Stromal cell of bone marrow (primary cell): ENCODE measurements at places on chromosomes 6 and 20.

DNA sequence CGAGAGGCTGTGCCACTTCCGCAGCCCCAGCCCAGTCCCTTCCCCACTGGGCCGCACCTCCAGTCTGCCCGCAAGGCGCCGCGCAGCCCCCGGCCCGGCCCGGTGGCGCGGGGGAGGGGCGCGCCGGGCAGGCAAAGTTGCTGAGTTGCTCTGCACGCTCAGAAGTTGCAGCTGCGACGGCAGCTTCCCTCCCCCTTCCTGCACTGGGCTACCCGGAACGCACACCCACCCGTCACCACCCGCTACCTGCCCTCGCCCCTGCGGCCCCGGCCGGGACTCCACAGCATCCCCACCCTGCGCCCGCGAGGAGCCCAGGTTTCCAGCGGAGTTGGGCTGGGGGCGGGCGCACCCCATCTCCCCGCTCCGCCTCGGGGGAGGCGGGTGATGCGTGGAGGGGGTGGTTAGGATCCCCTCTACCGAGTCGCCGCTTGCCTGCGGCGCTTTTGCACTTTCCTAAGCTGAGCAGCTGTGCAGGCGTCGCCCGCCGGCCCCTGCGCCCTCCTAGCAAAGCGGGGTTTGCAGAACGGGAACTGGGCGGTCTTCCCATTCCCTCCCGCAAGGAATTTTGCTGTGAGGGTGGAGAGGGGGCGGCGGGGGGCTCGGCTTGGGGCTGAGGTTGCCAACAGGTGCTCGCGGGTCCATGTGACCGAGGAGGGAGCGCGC is 55.9 kb upstream of the RREB1 start:
- DNase-seq: no peak

- no peak for DNase-seq
Measured at GRCh38 chr20:43752051-43752360, 25.2 kb upstream of the GTSF1L start.

DNA sequence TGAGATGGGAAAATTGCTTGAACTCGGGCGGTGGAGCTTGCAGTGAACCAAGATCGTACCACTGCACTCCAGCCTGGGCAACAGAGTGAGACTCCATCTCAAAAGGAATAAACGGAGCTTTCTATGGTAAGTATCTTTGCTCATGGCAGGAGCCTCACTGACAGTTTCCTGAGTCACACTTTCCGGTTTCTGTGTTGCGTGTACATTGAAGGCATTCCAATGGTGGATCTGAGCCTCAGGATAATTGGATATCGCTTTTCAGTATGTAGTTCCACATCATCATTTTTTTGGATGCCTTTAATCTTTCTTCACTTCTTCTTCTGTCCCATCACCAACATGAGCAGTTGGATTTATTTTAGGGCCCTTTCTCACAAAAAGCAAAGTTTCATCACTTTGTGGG is 28.6 kb upstream of the GTSF1L start:
- DNase-seq: no peak

DNA sequence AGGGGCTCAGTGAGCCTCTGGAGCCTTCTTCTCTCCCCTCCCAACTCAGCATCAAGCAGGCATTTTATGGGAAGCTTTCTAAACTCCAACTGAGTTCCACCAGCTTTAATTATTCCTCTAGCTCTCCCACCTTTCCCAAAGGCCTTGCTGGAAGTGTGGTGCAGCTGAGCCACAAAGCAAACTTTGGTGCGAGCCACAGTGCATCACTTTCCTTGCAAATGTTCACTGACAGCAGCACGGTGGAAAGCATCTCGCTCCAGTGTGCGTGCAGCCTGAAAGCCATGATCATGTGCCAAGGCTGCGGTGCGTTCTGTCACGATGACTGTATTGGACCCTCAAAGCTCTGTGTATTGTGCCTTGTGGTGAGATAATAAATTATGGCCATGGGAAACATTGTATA is 78.8 kb downstream of the ASXL1 start:
- no peak for DNase-seq

- DNase-seq: no peak
Measured at GRCh38 chr20:24460712-24461111, 8.7 kb upstream of the SYNDIG1 start.

DNA sequence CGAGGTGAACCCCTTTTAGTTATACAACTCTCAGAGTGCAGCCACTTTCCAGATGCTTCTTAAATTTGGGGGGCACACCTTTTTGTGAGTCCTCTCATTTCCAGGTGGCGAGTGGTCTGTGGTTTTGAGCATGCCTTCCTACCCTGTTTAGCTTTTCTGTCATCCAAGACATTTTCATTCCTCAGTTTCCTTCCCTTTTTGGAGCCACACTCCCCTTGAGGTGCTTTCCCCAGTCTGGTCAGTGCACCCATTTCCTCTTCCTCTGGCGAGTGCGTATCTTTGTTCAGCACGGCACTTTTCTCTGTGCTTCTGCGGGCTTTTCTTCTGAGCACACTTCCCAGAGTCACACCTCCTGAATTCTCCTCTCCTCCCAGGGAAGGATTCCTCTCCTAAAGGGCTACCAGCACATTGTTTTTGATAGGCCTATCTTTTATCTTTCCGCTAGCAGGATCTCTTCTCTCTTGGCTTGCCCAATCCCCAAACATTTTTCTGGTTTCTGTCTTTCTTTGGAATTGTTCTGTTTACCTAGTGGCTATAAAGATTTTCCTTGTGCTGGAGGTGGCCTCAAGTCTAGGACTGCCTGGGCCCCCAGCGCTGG is 1.4 kb downstream of the PHF20 start:
- no peak for DNase-seq

DNA sequence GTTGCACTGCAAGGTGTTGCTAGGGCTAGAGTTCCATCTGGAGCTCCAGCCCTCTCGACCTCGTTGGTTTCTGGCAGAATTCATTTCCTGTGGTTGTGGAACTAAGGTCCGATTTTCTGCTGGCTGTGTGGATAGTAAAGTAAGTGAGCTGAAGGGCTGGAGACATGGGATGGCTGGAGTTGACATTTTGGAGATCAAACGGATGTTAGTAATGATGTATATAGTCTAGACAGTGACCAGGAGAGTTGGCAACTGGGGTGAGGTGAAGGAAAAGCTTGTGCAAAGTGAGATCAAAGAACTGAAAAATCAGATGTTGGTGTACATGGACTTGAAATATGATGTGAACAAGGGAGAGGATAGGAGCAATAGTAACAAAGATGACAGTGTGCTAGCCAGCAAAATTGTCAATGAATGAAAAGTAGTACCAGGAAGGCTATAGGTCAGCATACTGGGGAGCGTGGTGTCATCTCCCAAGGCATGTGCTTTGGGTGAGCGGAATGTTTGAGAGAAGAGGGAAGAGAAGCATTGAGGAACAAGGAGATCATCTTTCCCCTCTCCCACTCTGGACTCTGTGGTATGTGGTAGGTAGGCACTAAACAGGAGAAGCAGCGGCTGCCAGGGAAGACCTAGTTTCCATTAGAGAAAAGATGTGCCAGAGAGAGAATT is 7.8 kb downstream of the QRSL1 start:
- DNase-seq: no peak

DNA sequence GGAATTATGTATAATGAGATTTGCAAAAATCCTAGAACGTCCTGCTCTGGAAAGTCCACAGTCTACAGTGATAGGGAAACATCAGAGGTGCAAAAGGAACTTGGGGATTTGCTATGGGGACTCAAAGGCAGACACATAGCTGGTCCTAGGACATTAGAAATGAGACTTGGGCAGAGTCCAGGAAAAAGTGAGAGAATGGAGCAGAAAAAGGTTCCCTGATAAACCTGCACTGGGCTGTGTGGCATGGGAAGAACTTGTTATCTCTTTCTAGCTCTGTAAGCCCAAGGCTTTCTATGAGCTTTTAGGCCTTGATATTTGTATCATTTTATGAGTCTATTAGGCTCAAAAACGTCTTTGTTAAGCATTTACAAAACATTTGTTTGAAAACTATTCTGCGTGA is 15.2 kb downstream of the PRND start:
- DNase-seq: no peak

DNA sequence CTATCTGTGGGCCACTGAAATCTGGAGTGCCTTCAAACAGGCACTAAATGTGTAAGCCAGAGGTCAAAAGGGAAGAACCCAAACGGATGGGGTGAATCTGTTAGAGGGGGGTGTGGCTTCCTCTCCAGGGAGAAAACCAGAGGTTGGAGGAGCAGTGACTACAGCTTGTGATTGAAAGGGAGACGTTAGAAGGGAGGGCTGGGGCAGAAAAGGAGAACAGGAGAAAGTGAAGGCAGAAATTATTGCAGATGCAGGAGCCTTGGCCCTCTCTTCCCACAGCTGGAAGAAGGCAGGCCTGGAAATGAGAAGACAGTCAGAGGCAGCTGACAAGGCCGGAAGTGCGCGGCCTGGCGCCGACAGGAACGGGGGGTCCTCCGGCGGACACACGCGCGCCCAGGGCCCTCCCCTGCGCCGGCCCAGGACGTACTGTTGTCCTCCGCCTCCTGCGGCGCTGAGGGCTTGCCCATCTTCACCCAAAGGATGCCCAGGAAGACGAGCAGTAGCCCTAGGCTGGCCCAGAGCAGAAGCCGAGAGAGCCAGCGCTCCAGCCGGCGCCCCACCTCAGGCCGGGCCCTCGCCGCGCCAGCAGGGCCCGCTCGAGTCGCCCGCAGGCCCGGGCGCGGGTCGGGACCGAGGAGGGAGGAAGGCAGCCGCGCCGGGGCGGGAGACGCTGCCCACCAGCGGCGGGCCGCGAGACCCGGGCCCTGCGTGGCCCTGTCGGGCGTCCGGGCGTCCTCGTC is 806 bp downstream of the LEMD2 start:
- peak; percentile 66 for DNase-seq

GRCh38 chr20:57628047-57628961 is 8.1 kb upstream of the ZBP1 start:
- DNase-seq: peak; percentile 16

GRCh38 chr6:99241905-99242534 is 107.5 kb downstream of the FAXC start:
- DNase-seq: peak; percentile 5

DNA sequence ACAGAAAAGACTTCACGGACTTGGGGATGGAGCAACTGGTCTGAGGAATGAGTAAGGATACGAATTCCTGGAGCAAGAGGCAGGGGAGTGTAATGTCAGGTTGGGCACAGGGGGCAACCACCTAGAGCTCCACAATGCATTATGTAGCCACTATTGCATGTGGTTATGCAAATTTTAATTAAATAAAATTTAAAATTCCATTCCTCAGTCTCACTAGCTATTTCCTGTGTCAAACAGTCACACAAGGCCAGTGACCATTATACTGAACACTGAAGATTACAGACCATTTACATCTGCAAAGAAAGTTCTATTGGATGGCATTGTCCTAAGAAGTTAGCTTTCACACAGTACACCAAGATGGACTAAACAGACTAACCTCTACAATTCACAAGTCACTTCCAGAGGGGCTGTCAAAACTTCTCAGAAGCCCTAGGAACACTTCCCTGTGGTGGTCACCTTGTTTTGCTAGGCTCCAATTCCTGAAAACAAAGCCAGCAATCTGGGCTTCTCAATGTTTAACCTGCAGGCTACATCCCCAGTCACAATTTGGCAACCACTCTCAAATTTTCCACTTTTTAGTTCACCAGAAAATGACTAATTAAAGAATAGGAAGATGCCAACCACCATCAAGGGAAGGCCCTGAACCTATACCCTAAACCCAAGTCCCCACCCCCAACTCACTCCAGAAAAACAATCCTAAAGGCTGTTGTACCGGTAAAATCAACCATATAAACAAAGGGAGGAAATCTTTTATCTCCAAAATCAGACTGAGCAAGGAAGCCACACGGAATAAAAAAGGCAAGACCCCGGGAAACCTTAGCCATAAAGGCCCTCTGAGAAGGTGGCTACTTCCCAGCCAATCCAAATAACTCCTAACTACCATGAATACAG is 34.2 kb upstream of the C20orf203 start:
- DNase-seq: no peak

GRCh38 chr6:13152764-13153163 is 175.6 kb downstream of the TBC1D7 start:
- DNase-seq: no peak

- no peak for DNase-seq
Measured at GRCh38 chr6:169172946-169173345, 80.7 kb downstream of the THBS2 start.

DNA sequence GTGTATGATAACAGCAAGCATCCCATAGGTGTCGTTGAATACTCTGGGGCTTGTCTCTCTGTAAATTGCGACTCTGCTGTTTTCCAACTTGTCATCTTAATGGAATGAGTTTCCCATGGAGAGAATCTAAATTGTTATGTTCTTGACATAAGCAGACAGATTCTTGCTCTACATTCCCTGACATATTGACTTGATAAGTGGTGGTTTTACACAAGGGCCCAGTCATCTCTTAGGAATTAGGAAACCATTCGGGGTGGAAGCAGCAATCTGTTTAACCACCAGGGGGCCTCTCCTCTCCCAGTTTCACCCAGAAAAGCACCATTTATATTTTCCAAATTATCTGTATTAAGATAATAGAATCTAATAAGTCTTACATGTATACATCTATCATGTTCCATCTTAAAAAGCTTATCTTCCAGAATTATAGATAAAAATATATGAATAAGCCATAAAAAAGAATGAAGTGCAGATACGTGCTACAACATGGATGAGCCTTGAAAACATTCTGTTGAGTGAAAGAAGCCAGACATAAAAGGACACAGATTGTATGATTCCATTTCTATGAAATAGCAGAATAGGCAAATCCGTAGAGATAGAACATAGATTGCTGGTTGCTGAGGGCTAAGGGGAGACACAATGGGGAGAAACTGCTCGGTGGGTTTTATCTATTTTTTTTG is 23.1 kb upstream of the MROH8 start:
- DNase-seq: peak; percentile 80

GRCh38 chr20:40655451-40655850 is 33.6 kb downstream of the MAFB start:
- DNase-seq: no peak

DNA sequence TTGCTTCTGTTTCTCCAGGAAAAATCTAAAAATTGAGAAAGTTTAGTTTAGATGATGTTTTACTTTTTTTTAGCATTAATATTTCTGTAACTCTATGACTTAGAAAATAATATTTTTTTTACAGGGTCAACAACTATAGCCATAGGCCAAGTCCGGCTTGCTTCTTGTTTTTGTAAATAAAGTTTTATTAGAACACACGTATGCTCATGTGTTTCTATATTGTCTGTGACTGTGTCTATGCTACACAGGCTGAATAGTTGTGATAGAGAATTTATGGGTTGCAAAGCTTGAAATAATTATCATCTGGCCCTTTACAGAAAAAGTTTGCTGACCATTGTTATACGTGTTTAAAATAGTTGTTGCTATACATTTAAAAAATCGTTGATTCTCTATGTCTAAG is 399.2 kb downstream of the EPM2A start:
- no peak for DNase-seq
